ENCODE measurements at places on chromosomes 7 and 10. TPM values are rescaled to one million over a fixed set of nuclear protein-coding genes. Genes with fewer than 3 reads are reported as not detected.

PVRIG gene
- not detected for total RNA-seq

GRCh38 chr7:152145853-152146466 lies 120.5 kb downstream of the GALNT11 start:
- no peak for DNase-seq

- no peak for DNase-seq
Measured at GRCh38 chr10:103262229-103262628, 14.7 kb upstream of the INA start.

STK32C gene
- total RNA-seq, result 17.3 TPM

- no peak for DNase-seq
Measured at GRCh38 chr7:18873734-18874336, 243.6 kb downstream of the TWIST1 start.

GRCh38 chr10:124728071-124728829 lies 15.9 kb downstream of the FAM53B start:
- no peak for DNase-seq

- no peak for DNase-seq
Measured at GRCh38 chr10:60878224-60878623, 65.8 kb downstream of the RHOBTB1 start.

GRCh38 chr7:74653686-74654181 lies 3.8 kb upstream of the GTF2I start:
- DNase-seq, result no peak

- DNase-seq, result no peak
Measured at GRCh38 chr10:33216661-33217427, 117.6 kb downstream of the NRP1 start.

DPYSL4 gene
- 15.2 TPM for total RNA-seq

HMX3 gene
- total RNA-seq, result 0.27 TPM

DNA sequence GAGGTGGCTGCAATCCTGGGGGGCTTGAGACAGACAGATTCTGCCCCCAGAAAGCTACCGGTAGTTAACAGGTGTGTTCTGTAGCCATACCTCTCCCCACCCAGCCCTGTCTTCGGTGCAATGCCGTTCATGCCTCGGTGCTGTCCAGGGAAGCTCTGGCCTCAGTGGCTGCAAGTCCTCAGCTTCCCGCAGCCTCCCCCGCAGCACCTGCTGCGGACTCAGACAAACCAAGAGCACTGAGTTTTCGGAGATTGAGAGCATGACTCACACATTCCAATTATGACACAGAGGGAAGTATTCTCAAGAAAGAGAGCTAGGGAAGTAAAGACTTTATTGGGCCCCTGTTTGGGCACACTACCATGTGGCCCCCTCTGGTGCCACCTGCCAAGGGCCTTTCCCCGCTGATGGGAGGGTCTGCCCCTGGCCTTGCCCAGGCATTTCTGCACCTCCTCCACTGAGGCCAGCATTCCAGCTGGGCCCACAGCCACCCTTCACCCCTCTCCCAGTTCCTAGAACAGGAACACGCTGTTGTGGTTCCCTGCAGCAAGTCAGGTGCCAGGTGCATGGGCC lies 30.2 kb upstream of the EZH2 start:
- DNase-seq, result no peak

TMEM178B gene
- total RNA-seq, result 15.8 TPM

ATOH7 gene
- total RNA-seq, result 0.39 TPM

SCIN gene
- 2.3 TPM for total RNA-seq

CYP3A7 gene
- not detected for total RNA-seq

- no peak for DNase-seq
Measured at GRCh38 chr10:91690996-91691676, 58.3 kb upstream of the PPP1R3C start.

PALS2 gene
- total RNA-seq, result 98.3 TPM

CPEB3 gene
- 1.9 TPM for total RNA-seq

- DNase-seq, result no peak
Measured at GRCh38 chr10:62503872-62504271, 129.7 kb downstream of the ZNF365 start.

- no peak for DNase-seq
Measured at GRCh38 chr7:36712015-36712414, 12.3 kb downstream of the AOAH start.

DNA sequence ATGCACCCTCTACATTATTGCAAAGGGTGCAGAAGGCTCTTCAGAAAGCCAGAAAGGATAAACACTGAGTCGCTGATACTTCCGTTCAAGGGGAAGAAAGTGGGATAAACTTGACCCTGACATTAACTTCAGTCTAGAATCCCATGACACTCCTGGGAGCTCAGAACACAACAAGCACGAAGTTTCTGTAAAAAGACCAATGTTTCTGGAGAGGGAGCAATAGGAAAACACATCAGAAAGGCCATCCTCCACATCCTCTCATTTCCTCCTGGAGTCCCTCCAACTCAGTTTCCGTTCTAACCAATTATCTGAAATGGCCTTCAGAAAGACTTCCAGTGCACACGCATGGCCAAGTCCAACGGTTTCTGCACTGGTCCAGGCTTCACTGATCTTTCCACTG lies 113.5 kb downstream of the SORBS1 start:
- DNase-seq, result no peak

- DNase-seq, result no peak
Measured at GRCh38 chr10:17166699-17167098, 34.8 kb downstream of the TRDMT1 start.

- DNase-seq, result peak; percentile 8
Measured at GRCh38 chr7:22894546-22894945, 71.9 kb upstream of the TOMM7 start.

DNA sequence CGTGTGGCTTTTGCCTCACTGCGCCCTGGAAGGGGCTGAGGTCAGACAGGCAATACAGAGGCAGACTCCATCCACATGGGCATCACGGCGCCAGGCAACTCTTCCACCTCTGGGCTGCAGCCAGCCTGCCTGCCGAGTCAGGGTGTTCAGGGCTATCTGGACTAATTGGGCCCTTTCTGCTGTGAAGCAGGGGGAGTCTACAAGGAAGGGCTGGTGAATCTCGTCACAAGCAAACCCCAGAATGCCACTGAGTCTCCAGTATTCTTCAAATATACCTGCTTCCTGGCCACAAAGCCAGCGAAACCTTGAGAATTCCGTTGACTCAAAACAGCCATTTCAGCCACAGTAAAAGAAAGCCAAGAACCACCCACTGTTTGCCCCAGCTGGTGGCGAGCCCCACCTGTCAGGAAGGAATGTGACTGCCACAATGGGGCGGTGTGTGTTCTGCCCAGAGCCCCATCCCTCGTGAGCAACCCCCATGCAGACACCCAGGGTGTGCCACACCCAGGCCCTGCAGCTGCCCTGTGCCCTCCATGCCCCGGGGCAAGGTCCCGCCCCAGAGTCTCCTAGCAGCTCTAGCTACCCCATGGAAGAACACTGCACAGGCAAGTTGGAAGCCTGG lies 117.3 kb downstream of the FAM53B start:
- DNase-seq, result no peak

PROSER2 gene
- 13.7 TPM for total RNA-seq

- no peak for DNase-seq
Measured at GRCh38 chr7:121027761-121028669, 39.5 kb downstream of the CPED1 start.

DNA sequence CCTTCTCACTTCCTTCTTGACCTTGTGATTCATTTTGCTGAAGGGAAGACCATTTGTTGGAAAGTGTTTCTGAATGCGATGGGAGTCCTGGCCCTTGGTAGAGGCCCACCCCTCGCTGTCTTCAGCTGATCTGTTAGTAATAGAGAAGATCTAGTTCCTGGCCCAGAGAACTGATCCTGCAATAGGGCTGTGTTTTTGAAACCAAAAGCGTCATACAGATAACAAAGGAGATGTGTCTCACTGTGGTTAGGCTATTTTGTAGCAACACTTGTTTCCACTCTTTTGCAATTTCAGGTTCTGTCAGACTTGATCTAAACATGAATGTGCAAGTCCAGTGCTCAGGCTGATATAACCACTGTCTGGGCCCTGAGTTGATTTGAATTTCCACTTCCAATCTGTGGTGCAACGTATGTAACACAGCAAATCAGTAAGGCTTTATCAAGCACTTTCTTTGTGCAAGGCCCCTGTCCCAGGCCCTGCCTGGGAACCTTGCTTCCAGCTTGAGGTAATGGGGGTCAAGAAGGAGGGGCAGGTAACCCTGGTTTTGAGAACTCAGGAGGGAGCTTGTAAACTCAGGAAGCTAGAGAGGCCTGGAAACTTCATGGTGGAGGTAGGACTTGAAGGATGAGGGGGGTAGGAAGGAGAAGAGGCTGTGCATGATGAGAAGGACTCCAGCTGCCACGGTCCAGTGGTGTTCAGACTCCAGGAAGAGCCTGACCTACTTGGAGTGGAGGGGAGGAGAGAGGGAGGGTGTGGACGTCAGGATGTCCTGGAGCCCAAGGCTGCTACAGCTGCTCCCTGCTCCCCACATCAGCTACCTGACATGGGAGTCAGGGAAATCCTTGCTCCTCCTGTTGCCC lies 42.2 kb upstream of the SRGN start:
- no peak for DNase-seq

AKR1C2 gene
- total RNA-seq, result 1.0 TPM

GJC3 gene
- total RNA-seq, result 3.0 TPM

PDK4 gene
- total RNA-seq, result 0.23 TPM

GRCh38 chr10:5628451-5629302 lies 37.7 kb downstream of the ASB13 start:
- no peak for DNase-seq

- DNase-seq, result no peak
Measured at GRCh38 chr7:151132461-151133205, 34.9 kb downstream of the GBX1 start.

- no peak for DNase-seq
Measured at GRCh38 chr10:96860631-96861277, 28.7 kb downstream of the LCOR start.

TMEM270 gene
- total RNA-seq, result not detected

DNA sequence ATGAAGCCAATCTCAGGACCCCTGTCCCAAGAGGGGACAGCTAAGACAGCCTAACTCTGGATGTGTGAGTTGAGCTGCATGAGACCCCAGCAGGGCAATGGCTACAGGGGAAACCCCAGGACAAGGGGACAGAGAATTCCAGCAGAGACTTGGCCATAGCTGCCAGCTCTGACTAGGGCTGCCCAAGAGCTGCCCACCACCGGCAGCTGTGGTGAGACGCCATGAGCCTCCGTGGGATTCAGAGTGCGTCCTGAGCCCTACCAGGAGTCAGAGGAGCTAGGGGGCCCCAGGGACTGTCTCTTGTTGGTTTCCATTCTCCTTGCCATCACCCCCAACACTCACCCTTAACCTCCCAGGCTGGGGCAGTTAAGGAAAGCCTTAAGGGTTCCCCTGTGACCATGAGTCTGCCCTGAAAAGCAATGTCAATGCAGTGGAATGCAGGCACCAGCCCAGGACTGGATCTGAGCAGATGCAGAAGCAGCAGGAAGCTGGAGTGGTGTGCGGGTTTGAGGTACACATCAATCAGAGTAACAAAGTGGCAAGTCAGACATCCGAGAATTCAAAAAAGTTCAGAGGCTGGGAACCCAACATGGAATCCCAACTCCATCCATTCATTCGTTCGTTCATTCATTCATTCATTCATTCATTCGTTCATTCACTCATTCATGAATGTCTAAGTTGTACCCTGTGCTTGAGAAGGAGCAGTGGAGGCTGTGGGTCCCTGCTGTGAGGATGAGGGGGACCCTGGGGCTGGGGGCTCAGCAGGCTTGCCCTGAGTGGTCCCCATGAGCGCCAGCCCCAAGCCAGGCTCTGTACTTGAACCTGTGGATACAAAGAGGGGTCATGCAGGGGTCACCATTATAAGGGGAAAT lies 52.9 kb downstream of the C10orf120 start:
- DNase-seq, result no peak

GRCh38 chr7:94111009-94111408 lies 106.9 kb upstream of the BET1 start:
- DNase-seq, result no peak

DNA sequence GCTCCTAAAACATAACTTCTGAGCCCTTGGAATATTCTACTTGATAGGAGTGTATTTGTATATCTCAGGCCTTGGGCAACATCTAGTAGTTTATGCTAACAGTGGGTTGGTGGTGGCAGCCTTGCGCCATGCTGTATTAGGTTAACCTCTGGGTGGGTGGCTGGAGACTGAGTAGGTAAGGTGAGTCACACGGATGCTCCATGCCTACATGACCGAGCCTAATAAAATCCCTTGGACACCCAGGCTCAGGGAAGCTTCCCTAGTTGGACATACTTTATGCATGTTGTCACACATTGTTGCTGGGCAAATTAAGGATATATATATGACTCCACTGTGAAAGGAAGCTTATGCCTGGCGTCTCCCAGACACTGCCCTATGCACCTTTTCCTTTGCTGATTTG lies 6.0 kb upstream of the DAGLB start:
- no peak for DNase-seq

GRCh38 chr7:31059551-31059950 lies 7.4 kb downstream of the ADCYAP1R1 start:
- peak; percentile 41 for DNase-seq

DNA sequence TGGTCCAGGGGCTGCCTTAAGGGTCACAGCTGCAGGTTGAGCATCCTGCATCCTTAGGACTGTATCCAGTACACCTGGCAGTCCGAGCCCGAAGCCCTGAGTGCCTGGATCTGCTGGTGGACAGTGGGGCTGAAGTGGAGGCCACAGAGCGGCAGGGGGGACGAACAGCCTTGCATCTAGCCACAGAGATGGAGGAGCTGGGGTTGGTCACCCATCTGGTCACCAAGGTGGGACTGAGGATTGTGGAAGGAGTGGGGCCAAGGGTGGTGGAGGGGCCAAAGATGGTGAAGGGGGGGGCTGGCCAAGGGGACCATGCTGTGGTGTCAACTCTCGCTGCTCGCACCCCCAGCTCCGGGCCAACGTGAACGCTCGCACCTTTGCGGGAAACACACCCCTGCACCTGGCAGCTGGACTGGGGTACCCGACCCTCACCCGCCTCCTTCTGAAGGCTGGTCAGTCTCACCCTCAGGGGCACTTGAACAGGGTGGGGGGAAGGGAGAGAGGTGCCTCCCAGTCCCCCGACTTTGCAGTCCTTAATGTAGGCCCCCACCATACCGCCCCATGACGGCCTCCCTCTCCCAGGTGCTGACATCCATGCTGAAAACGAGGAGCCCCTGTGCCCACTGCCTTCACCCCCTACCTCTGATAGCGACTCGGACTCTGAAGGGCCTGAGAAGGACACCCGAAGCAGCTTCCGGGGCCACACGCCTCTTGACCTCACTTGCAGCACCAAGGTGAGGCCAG lies 5.3 kb downstream of the NFKB2 start:
- DNase-seq, result no peak

- DNase-seq, result no peak
Measured at GRCh38 chr7:2404714-2405119, 1.3 kb downstream of the CHST12 start.

- no peak for DNase-seq
Measured at GRCh38 chr10:29627201-29628132, 7.3 kb downstream of the SVIL start.

Measured in H1 (cell line).